ENCODE measurements at places on chromosomes 12 and 14.

GRCh38 chr12:122730215-122731014, at the start of gene HCAR1:
HCAR1 (minus strand) TSS chr12:122730844; CDS start chr12:122730339, 505 bp downstream.
- DNase-seq, result no peak

GRCh38 chr12:9751204-9752144, 9.2 kb downstream of the CD69 start:
- DNase-seq, result no peak

- no peak for DNase-seq
Measured at GRCh38 chr14:67485501-67486095, 2.9 kb downstream of the TMEM229B start.

DNA sequence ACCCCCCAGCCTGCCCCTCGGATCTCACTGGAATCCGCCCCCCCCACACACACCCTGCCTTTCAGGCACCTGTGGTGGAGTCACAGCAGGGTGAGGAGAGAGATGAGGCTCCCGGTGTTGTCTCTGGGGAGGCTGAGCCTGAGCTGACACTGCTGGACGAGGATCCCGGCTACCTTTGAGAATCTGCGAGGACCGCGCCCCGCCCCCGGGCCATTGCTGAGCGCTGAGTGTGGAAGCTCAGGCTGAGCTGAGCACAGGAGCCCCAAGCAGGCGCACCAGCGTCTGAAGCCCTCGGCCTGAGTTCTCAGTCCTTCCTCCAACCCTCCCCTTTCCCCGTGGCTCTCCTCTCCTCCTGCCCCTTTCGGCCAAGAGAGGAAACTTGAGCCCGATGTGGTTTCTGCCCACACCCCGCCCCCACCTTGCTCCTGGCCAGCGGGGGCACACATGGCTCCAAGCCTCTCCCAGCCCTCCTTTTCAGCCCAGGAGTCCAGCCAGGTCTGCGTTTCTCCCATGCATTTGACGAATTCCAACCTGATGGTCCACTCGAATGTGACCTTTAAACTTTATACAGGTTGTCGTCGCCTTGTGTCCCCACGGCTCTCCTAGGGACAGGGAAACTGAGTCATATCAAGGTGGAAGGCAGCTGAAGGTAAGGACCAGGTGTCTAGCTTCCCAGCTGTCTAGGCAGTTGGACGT, at the start of gene NFE2:
NFE2 (minus strand) TSS at position 284 of the 696 bp plus-strand sequence. CDS start 5,767 bp downstream, outside the sequence.
- DNase-seq, result peak; percentile 32

DNA sequence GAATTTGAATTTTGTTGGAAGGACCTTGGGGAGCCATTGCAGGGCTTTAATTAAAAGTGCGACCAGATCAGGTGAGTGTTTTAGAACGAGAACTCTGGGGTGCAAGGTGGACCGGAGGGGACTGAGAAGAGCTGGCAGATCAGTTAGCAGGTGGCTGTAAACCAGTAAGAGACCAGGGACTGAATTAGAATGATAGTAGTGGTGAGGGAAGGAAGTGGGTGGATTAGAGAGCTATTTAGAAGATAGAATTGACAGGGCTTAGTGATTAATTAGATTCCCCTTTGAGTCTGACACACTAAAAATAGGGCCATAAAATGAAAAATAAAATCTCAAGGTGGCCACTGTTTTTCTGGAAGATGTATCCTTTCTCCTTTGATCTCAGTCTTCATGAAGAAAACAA, 44.8 kb downstream of the PLXNC1 start:
- no peak for DNase-seq

- DNase-seq, result no peak
Measured at GRCh38 chr12:9087087-9087835, 28.5 kb downstream of the A2M start.

- DNase-seq, result no peak
Measured at GRCh38 chr14:43872752-43873655, 634.1 kb downstream of the FSCB start.

- peak; percentile 53 for DNase-seq
Measured at GRCh38 chr12:65278576-65279368, at the start of gene MSRB3. MSRB3 (plus strand) TSS chr12:65278683; CDS start chr12:65308580, 29,897 bp downstream.

DNA sequence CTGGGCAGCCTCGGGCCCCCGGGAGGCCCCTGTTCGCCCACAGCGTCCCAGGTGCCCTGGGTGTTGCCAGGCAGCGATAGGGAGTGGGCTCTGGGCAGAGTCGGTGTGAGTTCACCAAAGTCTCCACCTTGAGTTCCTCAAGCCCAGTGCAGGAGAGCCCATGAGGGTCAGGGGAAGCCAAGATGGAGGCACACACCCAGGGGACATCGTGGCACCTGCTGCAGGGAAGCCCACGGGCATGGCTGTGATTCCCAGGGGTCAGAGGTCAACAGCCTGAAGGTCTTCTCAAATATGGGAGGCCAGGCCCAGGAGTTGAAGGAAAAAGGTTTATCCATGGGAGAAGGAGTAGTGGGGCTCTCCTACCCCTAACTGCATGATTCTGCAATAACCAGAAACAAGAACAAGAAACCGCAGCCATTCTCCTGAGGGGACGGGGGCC, 148.8 kb downstream of the ADGRD1 start:
- no peak for DNase-seq

DNA sequence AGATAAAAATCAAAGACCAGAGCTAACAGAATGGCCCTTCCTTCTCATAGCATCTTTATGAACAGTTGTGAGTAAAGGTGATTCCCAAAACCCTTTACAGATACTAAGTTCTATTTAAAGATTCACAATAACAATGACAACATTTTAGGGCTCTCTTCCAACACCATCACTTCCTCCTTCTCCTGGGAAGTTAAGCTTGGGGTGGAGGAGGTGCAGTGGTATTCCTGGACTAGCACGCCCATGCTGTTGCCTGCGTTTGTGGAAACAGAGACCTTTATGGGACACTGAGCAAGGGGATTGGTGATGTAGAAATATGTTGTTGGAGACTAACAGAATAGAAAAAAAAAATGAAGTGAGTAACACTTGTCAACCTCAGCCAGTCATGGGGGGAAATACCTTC, 22.5 kb downstream of the SYNE2 start:
- DNase-seq, result no peak
